ENCODE measurements at places on chromosomes 16 and 17.

- DNase-seq, result no peak
Observed at GRCh38 chr17:62823111-62823893, 15.2 kb upstream of the MARCHF10 start.

- DNase-seq, result no peak
Observed at GRCh38 chr17:6472517-6472916, 28.3 kb downstream of the PIMREG start.

DNA sequence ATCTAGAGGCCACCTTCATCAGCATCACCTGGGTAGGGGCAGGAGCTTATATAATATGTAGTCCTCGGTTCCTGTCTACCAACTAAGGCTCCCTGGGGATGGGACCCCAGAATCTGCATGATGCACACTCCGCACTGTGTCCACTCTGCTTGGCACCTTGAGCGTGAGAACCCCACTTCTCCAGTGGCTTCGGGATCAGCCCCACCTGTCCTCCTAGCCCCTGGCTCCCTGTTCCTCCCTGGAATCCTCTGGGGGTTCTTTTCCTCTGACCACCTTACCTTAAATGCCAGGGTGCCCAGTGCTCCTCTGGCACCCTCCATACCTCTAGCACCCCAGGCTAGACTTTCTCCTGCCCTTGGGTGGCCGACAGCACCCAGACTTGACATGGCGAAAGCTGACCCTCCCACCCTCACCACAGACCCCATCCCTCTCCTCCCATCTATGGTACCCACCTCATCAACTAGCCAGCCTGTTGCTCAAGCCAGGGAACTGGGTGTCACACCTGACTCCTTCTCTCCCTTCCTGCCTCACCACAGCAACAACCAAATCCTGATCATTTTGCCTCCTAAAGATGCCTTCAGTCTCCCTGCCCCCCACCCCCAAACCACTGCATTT is 2.8 kb upstream of the NXPH3 start:
- no peak for DNase-seq

DNA sequence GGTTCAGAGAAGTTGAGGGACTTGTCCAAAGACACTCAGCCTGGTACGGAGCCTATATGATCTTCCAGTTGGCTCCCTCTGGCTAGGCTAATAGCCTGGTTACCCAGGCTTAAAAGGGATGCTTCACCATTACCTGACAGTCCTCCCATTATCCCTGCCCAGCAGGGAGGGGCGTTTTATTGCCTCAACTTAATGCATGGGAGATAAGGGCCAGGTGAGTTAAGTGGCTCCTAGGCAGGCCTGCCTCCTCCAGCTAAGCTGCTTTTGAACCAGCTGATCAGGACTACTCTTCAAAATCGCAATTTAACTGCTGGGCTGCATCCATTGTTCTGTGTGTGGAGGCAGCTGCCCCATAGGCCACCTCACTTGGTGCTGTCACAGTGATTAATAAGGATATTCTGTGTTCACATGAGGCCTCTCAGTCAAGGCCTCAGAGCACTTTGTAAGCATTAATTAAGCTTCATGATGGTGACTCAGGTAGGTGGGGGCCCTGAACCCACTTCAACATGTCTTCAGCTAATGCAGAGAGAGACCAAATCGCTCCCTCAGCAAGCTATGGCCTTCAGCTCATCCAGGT is 27.9 kb downstream of the SMPD3 start:
- DNase-seq, result no peak

GRCh38 chr16:3780570-3780969 is 63.2 kb upstream of the TRAP1 start:
- DNase-seq, result no peak

GRCh38 chr17:58378733-58379510 is 26.9 kb upstream of the SUPT4H1 start:
- DNase-seq, result no peak

DNA sequence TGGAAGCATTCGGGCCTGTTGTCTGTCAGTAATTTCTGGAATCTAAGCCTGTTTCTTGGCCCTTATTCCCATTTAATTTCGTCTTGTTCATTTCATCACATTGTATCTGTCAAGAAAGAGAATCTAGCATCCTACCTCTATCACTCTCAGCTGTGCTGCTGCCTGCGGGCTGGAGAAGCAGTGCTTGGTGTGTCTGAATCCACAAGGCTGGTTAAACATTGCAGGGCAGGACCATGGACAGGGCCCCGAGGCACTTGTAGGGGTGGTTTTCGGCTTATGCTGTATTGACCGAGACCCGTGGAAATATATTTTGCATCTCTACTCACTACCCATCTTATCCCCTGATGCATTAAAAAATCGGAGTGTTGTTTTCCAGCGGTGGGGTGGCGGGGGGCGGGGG is 3.1 kb downstream of the RAB11FIP4 start:
- DNase-seq, result no peak

DNA sequence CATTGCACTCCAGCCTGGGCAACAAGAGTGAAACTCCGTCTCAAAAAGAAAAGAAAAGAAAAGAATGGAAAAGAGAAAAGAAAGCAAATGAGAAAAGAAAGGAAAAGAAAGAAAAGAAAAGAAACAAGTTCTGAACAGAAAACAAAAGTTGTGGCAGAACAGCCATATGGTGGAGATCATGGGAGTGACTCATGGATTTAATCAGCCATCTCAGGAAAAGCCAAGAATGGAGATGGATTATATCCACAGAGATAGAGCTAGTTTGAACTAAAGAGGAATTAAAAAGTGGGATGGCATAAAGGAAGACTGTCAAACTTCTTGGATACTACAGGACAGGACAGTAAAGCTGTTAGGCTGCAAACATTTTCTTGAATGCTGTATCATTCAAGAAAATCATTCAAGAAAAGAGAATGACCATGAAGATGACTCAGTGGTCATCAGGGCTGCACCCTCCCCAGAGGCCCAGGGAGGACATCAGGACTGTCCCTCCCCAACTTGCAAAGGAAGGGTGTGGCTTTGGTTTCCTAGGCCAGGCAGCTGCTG is 120.6 kb downstream of the USP22 start:
- no peak for DNase-seq

- DNase-seq, result no peak
Observed at GRCh38 chr16:5895137-5895536, 797.5 kb upstream of the EEF2KMT start.

GRCh38 chr17:65759532-65759931 is 198.1 kb upstream of the AXIN2 start:
- DNase-seq, result no peak

DNA sequence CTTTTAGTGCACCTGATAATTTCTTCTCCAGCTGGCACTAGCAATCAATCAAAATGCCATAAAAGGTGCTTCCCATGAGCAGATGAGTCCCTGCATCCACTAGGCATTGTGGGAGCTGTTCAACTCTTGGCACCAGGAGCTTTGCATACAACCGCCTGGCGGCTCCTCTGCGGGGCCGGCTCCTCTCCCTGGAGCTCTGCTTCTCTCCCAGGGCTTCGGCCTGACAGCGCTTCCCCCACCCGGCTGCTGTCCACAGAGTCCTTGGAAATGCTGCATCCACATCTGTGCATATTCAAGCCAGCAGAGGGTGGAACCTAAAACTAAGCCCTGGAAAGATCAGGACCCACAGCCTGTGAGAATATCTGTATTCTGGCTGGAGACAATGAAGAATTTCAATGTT is 62.9 kb downstream of the LMF1 start:
- no peak for DNase-seq

- no peak for DNase-seq
Observed at GRCh38 chr17:42059815-42060214, 9.4 kb upstream of the C17orf113 start.

- no peak for DNase-seq
Observed at GRCh38 chr16:51161440-51162195, 10.5 kb upstream of the SALL1 start.

DNA sequence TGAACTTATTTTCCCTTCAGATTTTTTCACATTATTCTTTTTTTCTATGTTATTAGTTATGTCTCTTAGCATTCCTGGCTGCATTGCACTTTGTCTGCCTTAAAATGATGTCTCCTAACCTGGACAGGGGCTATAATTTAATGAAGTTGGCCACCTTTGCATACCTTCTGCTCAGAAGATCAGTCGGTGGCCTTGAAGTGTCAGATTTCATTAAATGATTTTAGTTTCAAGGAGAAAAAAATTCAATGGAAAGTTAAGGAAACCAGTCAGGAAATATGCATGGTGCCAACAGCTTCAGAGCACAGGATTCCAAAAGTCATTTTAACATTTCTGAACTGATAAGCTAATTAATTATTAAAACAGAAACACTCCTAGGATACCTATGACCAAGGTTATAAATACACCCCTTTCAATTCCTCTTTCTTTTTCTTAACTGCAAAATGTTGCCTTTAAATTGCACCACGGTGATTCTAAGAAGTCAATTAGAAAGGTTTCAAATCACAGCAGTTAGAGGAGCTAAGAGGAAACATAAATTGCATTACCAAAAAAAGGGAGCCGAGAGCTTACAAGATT is 533.4 kb downstream of the KCNJ2 start:
- no peak for DNase-seq

GRCh38 chr17:37490638-37491614 is 1.2 kb downstream of the DUSP14 start:
- DNase-seq, result no peak

- no peak for DNase-seq
Observed at GRCh38 chr17:1029196-1029921, 32.4 kb downstream of the TIMM22 start.

GRCh38 chr16:3010510-3010909 is 2.2 kb upstream of the CLDN9 start:
- DNase-seq, result no peak

DNA sequence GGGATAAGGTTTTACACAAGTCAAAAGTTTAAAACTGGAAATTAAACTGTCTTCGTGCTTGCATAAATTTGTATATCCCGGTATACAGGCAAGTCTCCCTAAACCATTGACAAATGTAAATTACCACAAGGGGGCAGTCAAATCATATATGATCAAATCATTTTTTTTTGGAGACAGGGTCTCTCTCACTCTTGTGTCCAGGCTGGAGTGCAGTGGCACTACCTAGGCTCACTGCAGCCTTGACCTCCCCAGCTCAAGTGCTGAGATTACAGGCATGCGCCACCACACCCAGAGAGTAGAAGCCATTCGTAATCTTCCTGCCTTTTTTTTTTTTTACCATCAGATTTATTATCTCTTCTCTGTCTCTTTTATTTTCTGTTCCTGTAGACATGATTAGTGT is 18.5 kb downstream of the TOP2A start:
- DNase-seq, result no peak

GRCh38 chr17:80575057-80575875 is 30.6 kb downstream of the RPTOR start:
- DNase-seq, result peak; percentile 17

DNA sequence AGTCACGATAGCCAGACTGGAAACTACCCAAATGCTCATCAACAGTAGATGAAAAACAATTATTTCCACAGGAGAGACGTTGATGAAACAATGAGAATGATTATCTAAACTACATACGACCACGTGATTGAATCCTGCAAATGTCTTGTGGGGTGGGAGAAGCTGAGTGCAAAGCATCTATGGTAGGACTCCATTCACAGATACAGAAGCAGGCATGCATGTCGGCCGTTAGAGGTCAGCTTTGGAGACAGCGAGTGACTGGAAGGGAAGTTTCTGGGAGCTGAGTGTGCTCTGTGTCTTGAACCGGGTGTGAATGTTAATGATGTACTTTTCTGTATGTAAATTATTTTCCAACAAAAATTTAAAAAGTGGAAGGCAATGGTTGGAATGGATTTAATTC is 71.5 kb upstream of the DNAJA2 start:
- DNase-seq, result no peak

DNA sequence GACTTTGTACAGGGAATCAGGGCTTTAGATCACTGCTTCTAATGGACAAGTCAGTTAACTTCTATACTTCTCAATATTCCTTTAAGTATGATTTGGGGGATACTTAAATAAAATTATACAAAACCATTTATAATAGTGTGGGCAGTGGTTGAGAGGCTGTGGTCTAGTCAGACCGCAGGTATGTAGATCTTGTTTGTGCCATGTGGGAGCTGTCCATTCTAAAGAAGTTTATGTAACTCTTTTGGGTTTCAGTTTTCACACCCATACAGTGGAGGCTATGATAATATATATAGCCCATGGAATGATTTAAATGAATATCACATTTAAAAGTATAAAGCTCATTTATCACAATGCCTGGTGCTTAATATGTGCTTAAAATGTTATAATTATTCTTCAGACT is 654.3 kb upstream of the KIF2B start:
- DNase-seq, result no peak

DNA sequence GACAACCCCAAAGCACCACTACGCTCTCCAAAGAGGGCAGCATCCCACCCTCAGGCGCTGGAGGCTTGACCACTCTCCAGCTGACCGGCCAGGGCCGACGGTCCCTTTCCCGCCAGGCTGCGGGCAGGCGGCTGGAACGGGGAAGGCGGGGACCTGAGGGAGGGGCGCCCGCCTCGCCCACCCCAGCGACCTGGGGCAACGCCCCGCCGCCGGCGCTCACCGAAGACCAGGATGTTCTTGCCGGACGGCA is 431 bp downstream of the DYNC1LI2 start:
- no peak for DNase-seq

DNA sequence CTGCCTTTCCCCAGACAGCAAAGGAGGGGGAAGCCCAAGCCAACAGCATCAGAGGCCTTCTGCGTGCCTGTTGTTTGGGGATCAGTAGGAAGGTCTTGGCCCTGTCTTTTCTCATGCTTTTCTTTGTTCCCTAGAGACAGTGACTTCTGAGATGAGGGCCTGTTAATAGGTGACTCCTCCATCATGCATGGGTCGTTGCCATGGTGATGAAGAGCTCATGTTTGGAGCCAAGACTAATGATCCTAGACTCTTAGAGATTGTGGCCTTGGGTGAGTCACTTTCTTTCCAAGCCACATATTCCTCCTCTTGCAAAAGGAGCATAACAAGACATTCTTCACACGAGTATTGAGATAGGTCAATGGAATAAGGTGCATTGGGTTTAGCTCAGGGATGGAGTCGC is 201.1 kb upstream of the ASIC2 start:
- DNase-seq, result no peak

DNA sequence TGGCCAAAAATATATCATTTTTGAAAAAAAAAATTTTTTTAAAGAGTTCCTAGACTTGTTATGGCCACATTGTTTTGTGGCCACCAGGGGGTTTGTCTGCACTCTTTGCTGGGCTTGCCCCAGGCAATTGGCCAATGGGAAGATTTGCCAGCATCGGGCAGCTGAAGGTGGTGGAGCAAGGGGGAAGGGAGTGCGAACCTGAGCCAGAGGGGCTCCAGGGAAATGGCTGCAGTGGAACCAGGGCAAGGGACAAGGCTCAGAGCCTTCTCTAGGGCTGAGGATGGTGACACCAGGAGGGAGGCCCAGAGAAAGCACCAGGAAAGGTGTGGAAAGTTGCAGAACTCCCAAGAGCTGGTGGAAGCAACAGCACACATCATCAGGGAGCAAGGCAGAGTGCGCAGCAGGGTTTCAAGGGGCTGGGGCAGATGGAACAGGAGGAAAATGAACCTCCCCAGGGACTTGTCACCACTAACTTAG is 15.5 kb upstream of the CMIP start:
- no peak for DNase-seq

All from esophagus squamous epithelium (tissue), 5 donors.